ENCODE measurements at places on chromosomes 5 and 9. TPM values are rescaled to one million over a fixed set of nuclear protein-coding genes. Genes with fewer than 3 reads are reported as not detected.

Gene SAXO1
- not detected for total RNA-seq

Gene KCNT1
- total RNA-seq, result not detected

Gene ELAVL2
- 0.47 TPM for total RNA-seq

Gene BSPRY
- total RNA-seq, result not detected

Gene ACER2
- total RNA-seq, result 10.7 TPM

Gene CCDC112
- total RNA-seq, result 5.9 TPM

Gene CPEB4
- total RNA-seq, result 18.0 TPM

Gene LYSMD3
- 26.2 TPM for total RNA-seq

Gene ANKRD31
- total RNA-seq, result 0.05 TPM
